ENCODE measurements at places on chromosomes 2 and 18. TPM values are rescaled to one million over a fixed set of nuclear protein-coding genes. Genes with fewer than 3 reads are reported as not detected.

Gene DHX57
- total RNA-seq = 19.7 TPM

Gene RGPD4
- total RNA-seq = not detected

Gene KIF5C
- 0.26 TPM for total RNA-seq

Gene EPAS1
- total RNA-seq = 22.7 TPM

Gene SERPINB5
- total RNA-seq = 0.34 TPM

Gene TPO
- not detected for total RNA-seq

Gene SPR
- 27.9 TPM for total RNA-seq

Gene MPP4
- total RNA-seq = 0.43 TPM

Gene NDUFV2
- 68.9 TPM for total RNA-seq

Gene MAL
- 0.17 TPM for total RNA-seq

Gene PLCL1
- 0.60 TPM for total RNA-seq

Gene ATP8B1
- total RNA-seq = 10.6 TPM
